Right hindlimb (tissue), 1 donor: ENCODE measurements at places on chromosomes 7 and 10.

DNA sequence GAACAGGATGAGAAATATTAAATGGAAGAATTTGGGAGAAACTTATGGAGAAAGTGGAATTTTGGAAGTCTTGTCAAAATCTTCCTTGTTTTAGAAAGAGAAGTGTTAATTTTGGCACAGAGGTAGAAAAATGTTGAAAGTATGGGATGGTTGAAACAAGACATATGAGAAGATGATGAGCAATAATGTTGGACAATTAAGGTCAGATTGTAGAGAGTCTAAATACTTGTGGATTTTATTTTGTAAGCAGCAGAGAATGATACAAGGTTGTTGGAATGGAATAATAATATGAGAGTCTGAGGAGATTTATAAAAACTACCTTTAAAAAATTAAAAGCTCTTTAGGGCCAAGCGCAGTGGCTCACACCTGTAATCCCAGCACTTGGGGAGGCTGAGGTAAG is 34.6 kb downstream of the PHTF2 start:
- no peak for DNase-seq

GRCh38 chr7:33044986-33045385 is 17.6 kb downstream of the NT5C3A start:
- DNase-seq = no peak

GRCh38 chr7:131769241-131769640 is 212.8 kb upstream of the PODXL start:
- no peak for DNase-seq

- DNase-seq = no peak
Observed at GRCh38 chr7:152636441-152636840, 39.5 kb downstream of the XRCC2 start.

DNA sequence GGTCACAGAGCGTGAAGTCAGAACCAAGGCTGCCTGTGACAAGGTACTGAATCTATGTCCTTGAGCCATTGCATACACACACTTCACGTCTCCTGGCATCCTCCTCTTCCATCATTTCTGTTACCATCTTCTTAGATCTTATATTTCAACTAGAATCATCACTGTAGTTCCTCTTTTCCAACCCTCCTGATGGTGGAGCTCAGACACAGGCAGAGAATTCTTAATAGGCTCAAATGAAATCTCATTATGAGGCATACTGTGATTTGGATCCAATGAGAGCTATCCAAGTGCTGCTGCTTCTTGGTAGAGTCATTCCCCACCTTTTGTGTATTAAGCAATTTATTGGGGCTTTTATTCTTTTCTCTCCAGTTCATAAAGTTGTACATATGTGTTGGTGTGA is 113.2 kb downstream of the CALCR start:
- no peak for DNase-seq
